ENCODE measurements at places on chromosomes 7 and 10.

- no peak for DNase-seq
Observed at GRCh38 chr10:31322647-31323046, 3.6 kb downstream of the ZEB1 start.

DNA sequence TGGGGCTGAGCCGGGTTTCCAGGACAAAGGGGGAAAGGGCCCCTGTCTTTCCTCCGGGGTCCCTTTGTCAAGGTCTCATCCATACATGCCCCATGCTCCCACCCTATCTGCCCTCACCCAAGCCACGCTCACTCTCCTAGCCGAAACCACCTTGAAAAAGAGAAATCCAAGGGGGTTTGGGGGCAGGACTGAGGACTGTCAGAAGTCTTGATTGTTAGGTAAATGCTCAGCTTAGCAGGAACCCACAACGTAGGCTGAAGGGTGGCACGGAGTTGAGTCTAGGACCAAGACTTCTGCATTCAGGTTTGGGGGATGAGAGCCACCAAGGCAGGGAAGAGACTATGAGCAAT lies 719 bp upstream of the PGAM2 start:
- no peak for DNase-seq

DNA sequence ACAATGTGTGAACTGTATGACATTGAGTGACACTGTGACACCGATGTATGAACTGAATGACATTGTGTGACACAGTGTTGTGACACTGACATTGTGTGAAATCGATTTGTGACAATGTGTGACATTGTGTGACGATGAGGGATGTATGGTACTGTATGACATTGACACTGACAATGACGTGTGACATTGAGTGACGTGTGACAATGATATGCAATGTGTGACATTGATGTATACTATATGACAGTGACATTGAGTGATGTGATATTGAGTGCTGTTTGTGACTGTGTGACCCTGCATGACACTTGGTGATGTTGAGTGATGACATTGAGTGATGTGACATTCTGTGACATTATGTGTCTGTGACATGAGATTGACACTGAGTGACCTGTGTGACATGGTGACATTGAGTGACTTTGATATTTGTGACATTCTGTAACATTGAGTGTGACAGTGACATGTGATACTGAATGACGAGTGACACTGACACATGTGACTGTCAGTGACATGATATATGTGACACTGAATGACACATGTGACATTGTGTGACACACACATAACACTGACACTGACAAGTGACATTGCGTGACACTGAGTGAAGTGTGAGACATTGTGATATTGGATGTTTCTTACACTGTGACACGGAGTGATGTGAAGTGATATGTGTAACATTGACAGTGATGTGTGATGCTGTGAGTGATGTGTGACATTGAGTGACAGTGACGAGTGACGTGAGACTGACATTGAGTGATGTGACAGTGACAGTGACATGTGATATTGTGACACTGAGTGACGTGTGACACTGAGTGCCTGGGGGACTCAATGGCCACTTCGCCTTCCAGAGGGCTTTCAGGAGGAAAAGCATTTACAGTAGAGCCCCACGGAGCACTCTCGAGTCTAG lies 167.5 kb downstream of the PRKAG2 start:
- DNase-seq = no peak

- DNase-seq = no peak
Observed at GRCh38 chr7:40200791-40201190, 66.0 kb downstream of the SUGCT start.

- DNase-seq = no peak
Observed at GRCh38 chr7:75776295-75776971, 4.4 kb upstream of the CCL26 start.

Measured in NCI-H1048 (cell line).